ENCODE measurements at places on chromosomes 2 and 18.

- no peak overlapping the region for H3K27ac ChIP-seq
- H3K4me3 ChIP-seq = no peak overlapping the region
- DNase-seq = no peak
- H3K4me1 ChIP-seq = peaks cover 2% of the 10 kb centered on the region
- H3K36me3 ChIP-seq = peaks cover 3% of the 10 kb centered on the region
- H3K27me3 ChIP-seq = peaks cover 11% of the 10 kb centered on the region
These were observed 242.1 kb downstream of the ALPK2 start for GRCh38 chr18:58386780-58387179.

DNA sequence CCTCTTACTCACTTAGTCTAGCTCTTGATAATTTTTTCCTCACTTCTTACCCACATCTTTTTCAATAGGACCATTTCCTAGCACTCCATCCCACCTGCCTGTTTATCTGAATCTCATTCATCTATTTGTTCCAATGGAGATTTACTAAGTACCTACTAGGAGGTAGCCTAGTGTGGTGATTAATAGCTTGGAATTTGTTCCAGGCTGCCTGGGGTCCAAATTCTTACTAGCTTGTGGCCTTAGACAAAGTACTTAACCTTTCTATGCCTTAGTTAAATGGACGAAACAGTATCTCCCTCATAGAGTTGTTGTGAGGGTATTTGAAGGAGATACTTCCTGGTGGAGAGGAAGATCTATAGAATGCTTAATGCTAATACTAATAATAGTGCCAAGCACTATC, 42.9 kb upstream of the SERTAD2 start:
- H3K27ac ChIP-seq = no peak overlapping the region
- H3K4me1 ChIP-seq = peaks cover 26% of the 10 kb centered on the region
- peaks cover 6% of the 10 kb centered on the region for H3K36me3 ChIP-seq
- no peaks in the 10 kb centered on the region for H3K27me3 ChIP-seq
- no peak overlapping the region for H3K4me3 ChIP-seq
- no peak for DNase-seq

- H3K27me3 ChIP-seq = peaks cover 26% of the 10 kb centered on the region
- peaks cover 2% of the 10 kb centered on the region for H3K36me3 ChIP-seq
- DNase-seq = no peak
- H3K4me3 ChIP-seq = peak overlapping the region; percentile 47
- peak overlapping the region; percentile 39 for H3K27ac ChIP-seq
These were observed 10.5 kb downstream of the DRC1 start for GRCh38 chr2:26412091-26412673.

DNA sequence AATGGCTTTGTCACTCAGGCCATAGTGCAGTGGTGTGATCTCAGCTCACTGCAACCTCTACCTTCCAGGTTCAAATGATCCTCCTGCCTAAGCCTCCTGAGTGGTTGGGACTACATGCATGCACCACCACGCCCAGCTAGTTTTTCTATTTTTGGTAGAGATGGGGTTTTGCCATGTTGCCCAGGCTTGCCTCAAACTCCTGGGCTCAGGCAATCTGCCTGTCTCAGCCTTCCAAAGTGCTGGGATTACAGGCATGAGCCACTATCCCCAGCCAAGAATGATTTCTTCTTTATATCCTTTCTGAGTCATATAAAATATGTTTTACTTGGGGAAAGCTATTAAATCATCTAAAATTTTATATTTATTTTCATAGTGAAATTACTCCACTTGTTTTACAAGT, 61.3 kb downstream of the CYBRD1 start:
- H3K36me3 ChIP-seq = peaks cover 6% of the 10 kb centered on the region
- H3K4me3 ChIP-seq = no peak overlapping the region
- H3K4me1 ChIP-seq = peaks cover 2% of the 10 kb centered on the region
- H3K27me3 ChIP-seq = peaks cover 33% of the 10 kb centered on the region

DNA sequence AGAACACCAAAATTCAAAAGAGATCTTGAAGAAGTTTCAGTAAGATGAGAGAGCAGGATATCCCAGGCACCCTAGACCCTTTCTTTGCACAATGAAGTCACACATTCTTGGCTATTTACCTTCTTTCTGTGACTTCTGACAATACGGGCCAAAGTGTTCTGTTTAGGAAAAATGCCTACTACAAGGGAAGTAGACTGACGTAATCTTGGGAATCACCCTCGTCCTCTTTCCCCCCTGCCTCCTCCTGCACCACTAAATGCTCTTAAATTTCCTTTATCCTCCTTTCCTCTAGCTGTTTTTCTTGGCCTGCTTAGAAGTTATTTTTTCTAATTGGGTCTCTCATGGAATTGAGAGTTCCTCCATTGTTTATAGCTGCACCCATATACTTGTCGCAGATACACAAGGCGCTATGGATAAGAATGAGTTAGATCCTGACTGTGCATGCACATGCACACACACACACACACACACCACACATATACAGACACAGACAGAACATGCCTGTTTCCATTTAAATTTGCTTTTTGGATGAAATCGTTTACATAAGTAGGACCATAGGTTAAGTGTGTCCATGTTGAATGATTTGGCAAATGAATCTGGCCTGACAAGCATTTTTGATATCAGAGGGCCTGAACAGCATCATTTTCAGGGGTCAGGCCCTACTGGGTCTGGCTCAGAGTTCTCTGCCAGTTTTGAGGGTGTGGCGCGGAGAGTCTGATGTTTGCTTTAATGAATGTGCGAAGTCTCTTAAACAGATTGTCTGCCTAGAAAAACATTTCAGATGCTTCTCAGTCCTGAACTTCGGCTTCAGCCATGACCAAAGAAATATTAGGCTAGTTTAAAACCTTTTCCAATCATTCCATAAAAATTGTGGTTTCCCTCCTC, 131.9 kb upstream of the NT5C1B start:
- no peak overlapping the region for H3K4me3 ChIP-seq
- no peak for DNase-seq
- peaks cover 5% of the 10 kb centered on the region for H3K36me3 ChIP-seq
- H3K27me3 ChIP-seq = no peaks in the 10 kb centered on the region
- H3K4me1 ChIP-seq = no peaks in the 10 kb centered on the region
- H3K27ac ChIP-seq = no peak overlapping the region

GRCh38 chr2:46776687-46777327, 138.8 kb downstream of the MCFD2 start:
- DNase-seq = peak; percentile 11
- no peak overlapping the region for H3K4me3 ChIP-seq
- H3K36me3 ChIP-seq = no peaks in the 10 kb centered on the region
- peaks cover 26% of the 10 kb centered on the region for H3K27me3 ChIP-seq

- H3K4me3 ChIP-seq = peak overlapping the region; percentile 85
- H3K36me3 ChIP-seq = no peaks in the 10 kb centered on the region
- H3K27ac ChIP-seq = peak overlapping the region; percentile 97
These were observed 18.3 kb upstream of the CXCR4 start for GRCh38 chr2:136135921-136136906.

DNA sequence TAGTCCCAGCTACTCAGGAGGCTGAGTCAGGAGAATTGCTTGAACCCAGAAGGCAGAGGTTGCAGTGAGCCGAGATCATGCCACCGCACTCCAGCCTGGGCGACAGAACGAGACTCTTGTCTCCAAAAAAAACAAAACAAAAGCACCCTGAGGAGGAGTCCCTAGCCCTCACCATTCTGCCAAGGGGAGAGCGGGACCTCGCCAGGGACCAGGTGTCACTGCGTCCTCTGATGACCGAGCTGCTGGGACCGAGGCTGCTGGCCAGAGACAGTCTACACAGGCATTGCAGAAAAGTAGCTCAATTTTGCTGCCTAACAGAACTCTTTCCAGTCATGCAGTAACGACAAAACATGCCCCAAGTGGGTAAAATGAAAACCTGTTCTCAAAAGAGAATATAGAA, 18.4 kb downstream of the NCK2 start:
- peaks cover 61% of the 10 kb centered on the region for H3K4me1 ChIP-seq
- H3K36me3 ChIP-seq = peaks cover 2% of the 10 kb centered on the region
- H3K27me3 ChIP-seq = no peaks in the 10 kb centered on the region
- peak overlapping the region; percentile 74 for H3K4me3 ChIP-seq
- DNase-seq = no peak
- peak overlapping the region; percentile 99 for H3K27ac ChIP-seq

GRCh38 chr18:7754725-7755181, 187.6 kb downstream of the PTPRM start:
- H3K27ac ChIP-seq = no peak overlapping the region
- no peaks in the 10 kb centered on the region for H3K36me3 ChIP-seq
- H3K27me3 ChIP-seq = no peaks in the 10 kb centered on the region
- H3K4me3 ChIP-seq = no peak overlapping the region

DNA sequence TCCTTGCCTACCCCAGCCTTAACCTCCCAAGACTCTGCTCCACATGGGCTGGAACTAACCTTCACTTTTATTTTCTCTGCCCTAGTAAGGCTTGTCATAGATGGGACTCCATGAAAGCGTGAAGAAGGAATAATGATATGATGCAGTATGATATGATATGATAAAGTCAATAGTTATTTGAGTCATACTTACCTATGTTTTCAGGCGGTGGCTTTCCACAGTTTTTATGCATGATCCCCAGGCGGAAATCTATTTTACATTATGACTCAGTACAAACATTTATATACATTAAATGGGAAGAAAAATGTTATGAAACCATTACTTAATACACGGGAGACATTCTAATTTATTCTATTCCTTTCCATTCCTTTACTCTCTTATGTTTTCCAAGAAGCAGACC, 5.6 kb downstream of the ACMSD start:
- H3K27me3 ChIP-seq = peaks cover 35% of the 10 kb centered on the region
- H3K27ac ChIP-seq = no peak overlapping the region
- peaks cover 2% of the 10 kb centered on the region for H3K4me1 ChIP-seq
- DNase-seq = no peak
- H3K36me3 ChIP-seq = peaks cover 5% of the 10 kb centered on the region

DNA sequence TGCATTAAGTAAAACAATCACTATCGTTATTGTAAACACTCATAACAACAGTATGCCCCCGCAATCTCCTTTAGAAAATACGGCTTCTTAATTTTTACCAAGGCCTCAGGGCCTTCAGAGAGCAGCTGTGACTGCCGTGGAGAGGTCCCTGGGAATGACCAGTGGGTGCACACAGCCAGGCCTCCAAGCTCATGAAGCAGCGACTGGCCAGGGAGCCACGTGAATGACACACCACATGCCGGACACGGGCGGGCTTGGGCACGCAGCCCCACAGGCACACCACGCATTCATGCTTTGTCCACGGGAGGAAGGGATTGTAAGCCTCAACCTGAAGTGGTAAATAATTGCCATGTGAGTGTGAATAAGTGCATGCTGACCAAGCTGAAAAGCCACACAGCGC, 121.0 kb downstream of the EIPR1 start:
- H3K27ac ChIP-seq = no peak overlapping the region
- H3K27me3 ChIP-seq = no peaks in the 10 kb centered on the region
- H3K36me3 ChIP-seq = peaks cover 5% of the 10 kb centered on the region
- H3K4me1 ChIP-seq = peaks cover 8% of the 10 kb centered on the region
- no peak for DNase-seq
